ENCODE measurements at places on chromosomes 3 and 15.

DNA sequence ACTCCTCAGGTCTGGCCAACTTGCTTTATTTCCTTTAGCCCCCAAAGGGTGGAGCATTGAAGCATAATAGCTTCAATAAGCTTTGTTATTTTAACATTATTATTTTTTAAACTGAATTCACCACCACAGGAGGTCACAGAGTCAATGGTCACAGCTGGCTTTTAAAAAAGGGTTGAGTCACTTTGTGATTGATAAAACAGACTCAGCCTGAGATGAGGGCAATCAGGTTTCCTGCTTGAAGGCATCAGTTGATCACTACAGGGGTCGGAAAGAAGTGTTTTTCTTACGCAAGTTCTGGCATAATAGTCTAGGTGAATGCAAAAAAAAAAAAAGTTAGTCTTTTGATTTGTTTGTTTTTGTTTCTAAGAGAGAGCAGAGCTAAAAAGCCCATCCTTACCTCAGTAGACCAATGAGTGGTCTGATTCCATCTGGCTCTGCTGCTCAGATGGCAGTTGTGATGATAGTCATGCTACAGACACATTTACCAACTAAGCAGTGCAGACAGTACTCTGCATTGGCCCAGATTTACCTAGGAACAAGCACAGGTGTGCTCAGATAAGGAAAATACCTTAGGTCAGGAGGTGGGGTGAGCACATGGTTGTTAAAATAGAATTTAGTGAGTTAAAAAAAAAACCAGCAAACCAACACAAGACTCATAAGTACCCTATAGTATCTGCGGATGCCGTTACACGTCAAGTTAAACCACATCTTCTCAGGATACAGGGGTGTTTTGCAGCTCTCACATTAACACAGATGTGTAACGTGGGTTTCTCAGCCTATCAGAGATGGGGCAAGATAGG, 22.6 kb downstream of the ZNF80 start:
- DNase-seq, result no peak

DNA sequence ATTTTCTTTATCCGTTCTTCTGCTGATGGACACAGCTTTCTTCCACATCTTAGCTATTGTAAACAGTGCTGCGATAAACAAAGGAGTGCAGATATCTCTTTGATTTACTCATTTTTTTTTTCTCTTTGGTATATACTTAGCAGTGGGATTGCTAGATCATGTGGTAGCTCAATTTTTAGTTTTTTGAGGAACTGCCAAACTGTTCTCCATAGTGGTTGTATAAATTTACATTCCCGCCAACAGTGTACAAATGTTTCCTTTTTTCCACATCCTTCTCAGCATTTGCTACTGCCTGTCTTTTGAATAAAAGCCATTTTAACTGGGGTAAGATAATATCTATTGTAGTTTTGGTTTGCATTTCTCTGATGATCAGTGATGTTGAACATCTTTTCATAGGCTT, 196.8 kb upstream of the ZNF717 start:
- DNase-seq, result no peak

- DNase-seq, result no peak
These were observed 48.6 kb downstream of the CFAP92 start for GRCh38 chr3:128945041-128945877.

DNA sequence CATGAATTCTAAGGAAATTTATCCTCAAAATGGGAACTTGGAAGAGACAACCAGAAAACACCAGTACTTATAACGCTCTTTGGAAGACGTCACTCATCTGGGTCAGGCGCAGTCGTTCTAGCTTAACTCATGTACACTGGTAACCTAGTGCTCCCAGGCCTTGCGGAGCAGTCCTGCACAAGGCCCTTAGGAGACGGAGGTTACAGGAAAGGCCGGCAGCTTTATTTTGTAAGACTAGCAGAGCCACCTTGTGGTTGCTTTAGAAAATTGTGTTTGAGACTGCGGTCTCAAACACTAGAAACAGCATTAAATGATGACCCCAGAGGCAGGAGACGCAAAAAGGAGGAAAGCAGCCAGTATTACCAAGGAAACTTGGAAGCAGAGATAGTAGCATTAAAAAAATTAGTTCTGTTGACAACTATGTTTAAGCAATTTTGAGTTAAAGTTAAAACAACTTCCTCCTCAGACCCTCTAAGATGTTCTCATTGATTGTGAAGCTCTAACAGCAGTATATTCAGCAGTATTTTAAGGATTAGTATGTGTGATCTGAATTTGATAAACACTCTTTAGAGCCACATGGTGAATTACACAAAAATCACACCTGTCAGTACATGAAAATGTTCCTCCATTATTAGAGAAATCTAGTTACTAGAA, 141.9 kb upstream of the C2CD4B start:
- DNase-seq, result peak; percentile 67

DNA sequence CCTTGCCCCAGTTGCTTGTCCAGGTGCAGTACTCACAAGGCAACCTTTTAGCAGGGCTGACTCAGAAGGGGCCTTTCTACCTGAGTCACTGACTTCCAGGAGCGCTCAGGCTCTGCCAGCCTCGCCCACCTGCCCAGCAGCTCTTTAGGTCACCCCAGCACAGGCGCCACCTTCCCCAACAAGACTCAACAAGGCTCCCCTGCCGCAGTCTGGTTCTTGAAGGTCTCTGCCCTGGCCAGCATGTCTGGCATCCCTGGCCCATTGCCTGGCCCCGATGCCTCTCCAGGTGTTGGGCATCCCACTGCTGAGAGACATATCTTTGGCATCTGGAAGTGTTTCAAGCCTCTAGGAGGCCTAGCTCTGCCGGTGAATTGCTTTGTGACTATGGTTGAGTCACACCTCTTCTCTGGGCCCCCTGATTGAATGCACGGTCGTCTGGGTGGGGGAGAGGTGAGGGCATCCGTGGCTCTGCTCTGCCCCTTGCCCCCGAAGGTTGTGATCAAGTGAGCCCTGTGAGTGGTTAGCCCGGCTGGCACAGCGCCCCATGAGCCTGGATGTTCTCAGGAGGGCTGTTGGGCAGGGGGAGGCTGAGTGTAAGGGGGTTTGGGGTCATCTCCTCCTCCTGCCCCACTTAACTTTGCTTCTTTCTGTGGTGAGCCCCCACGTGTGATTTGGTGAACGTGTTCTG, 21.6 kb downstream of the SNX33 start:
- DNase-seq, result no peak

GRCh38 chr15:59866642-59867041, 137.5 kb upstream of the FOXB1 start:
- no peak for DNase-seq

DNA sequence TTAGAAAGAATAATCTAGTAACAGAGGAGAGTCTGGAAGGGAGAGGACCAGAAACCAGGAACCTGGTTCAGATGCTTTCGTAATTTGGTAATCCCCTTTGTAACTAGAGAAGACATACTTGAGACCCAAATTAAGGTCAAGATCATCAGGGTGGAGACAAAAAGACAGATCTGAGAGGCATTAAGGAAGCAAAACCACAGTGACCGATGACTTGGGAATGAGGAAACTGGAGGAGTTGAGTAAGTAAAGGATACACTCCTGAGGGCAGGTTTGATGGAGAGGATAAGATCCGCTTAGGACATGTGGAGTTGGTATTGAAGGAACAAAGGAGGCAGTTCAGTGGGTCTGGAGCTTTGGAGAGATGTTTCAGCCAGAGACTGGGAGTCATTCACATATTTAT, 23.6 kb upstream of the BCL2A1 start:
- no peak for DNase-seq

GRCh38 chr3:114319453-114319852, 25.6 kb downstream of the TIGIT start:
- no peak for DNase-seq

DNA sequence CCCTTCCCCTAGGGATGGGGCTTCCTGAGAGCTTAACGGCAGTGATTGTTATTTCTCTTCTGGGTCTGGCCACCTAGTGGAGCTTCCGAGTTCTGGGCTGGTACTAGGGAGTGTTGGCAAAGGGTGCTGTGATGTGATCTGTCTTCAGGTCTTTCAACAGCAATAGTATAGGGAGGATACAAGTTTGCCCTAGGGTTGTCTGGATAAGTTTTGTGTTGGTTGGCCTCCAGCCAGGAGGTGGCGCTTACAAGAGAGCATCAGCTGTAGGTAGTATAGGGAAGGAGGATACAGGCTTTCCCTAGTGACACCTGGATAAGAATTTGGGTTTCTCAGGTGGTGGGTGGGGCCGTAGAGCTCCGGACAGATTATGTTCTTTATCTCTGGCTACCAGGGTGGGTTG, 19.2 kb upstream of the CPOX start:
- no peak for DNase-seq

Measured in ecto neural progenitor cell (in vitro differentiated cells).